ENCODE measurements at places on chromosomes 7 and 10.

DNA sequence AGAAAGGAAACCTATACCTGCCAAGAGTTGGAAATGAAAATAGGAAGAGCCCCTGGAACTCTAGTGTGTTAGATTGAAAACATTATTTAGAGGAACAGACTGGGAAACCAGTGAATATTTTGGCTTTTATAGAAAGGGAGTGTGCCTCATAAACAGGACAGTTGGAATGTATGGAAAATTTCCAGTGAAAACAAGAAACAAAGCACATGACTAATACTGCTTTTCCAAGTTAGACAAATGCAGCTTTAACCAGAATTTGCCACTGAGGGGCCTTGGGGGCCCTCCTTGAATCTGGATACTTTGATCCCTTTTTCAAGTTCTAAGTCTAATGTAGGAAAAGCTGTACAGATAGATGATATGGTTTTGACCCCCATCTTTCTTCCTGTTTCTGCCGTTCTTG is 21.2 kb downstream of the ITGB8 start:
- no peak for DNase-seq

- DNase-seq, result no peak
Observed at GRCh38 chr10:123038782-123039631, 30.2 kb downstream of the ACADSB start.

GRCh38 chr7:75950111-75950681 is 35.2 kb downstream of the POR start:
- DNase-seq, result no peak

- DNase-seq, result no peak
Observed at GRCh38 chr10:64501807-64502206, 980.6 kb downstream of the REEP3 start.

DNA sequence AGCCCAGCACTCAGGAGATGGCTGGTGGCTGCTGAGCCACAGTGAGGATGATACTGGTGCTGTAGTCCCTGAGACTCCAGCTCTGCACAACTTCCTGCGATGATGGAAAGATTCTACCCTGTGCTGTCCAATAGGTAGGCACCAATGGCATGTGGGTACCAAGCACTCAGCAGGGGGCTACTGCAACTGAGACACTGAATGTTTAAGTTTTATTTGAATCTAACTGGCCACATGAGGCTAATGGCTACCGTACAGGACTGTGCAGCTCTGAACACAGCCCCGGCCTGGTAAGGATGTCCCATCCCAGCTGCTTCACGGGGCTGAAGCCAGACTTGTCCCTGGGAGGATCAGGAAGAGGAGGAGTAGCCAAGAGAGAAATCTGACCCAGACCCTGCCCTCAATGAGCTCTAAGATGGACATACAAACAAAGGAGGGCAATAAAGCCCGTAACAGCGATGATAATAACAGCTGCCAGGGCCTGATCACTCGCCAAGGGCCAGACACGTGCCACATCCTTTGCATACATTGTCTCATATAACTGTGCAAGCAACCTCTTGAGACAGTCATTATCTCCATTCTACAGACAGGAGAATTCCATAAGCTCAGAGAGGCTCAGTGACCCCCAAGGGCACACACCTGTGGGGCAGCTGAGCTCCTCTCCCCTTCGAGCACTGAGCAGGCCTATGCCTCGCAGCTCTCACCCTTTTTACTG is 3.8 kb downstream of the GPRIN2 start:
- DNase-seq, result peak; percentile 7

GRCh38 chr7:130063036-130063435 is 7.3 kb upstream of the KLHDC10 start:
- DNase-seq, result peak; percentile 41

- no peak for DNase-seq
Observed at GRCh38 chr7:108413337-108413736, 42.9 kb downstream of the NRCAM start.

DNA sequence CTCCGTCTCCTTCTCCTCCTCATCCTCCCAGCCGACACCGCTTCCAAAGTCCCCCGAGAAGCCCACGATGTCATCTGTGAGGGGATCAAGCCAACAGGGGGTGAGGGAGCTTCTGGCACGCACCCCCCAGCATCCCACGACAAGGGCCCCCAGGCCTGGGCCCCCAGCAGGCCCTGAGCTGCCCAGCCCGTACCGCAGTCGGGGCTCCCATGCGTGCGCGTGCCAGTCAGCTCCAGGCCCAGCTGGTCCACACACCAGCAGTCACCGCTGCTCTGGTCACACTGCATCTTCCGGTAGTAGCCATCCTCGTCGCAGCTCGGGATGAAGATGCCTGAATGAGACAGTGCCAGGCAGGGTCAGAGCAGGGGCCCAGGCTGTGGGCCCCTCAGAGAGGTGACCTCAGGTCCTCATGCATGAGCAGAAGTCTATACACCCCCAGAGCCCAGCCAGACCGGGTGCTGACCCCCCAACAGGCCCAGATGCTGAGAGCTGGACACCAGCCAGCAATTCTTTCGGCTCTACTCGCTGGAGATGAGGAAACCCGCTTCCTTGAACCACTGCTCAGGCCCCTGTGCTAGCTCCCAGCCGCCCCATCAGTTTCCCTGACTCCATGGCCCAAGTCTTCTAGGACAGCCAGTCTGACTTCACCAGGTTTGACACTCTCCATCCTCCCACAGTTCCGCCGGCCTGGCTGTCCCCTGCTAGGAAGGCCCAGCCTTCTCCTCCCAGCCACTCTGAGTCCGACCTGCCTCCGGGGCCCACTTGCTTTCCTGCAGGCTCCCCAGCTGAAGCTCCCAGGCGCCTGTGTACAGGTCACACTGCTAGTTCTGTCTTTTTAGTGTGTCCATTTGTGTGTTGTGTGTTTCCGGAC is 25.3 kb downstream of the SPOCK2 start:
- no peak for DNase-seq

GRCh38 chr7:137094-137891 is 55.1 kb upstream of the FAM20C start:
- no peak for DNase-seq

- DNase-seq, result no peak
Observed at GRCh38 chr7:492714-493065, 27.0 kb downstream of the PDGFA start.

DNA sequence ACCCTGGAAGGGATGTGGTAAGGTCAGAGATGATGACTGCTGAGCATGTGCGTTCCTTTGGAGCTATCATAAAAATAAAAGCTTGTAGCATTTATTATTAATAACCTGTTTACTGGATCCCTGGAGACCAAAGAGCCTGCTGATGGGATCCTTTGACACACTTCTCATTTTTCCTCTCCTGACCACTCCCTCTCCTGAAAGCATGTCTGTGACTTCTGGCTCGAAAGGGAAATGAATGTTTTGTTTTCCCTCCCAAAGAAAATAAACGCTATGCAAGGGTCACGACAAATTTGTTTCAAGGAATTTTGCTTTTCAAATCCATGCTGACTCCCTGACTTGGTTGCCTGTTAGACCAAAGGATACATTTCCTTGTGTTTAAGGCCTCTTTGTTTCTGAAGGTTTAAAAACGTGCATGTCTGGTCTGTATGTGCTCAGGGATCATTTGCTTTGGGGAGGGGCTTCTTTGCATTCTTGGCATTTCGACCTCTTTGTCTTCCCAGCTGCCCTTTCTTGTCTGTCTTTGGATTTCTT is 185.1 kb upstream of the AGK start:
- DNase-seq, result no peak

GRCh38 chr10:14820010-14820774 is 17.6 kb downstream of the CDNF start:
- no peak for DNase-seq

- no peak for DNase-seq
Observed at GRCh38 chr10:102988404-102989314, 70.6 kb downstream of the CNNM2 start.
